ENCODE measurements at places on chromosomes 11 and 22. TPM values are rescaled to one million over a fixed set of nuclear protein-coding genes. Genes with fewer than 3 reads are reported as not detected.
A peak's percentile ranks its signal among the peaks of the same experiment; 100 is the strongest.

The PRODH gene
- 5.6 TPM for total RNA-seq

DNA sequence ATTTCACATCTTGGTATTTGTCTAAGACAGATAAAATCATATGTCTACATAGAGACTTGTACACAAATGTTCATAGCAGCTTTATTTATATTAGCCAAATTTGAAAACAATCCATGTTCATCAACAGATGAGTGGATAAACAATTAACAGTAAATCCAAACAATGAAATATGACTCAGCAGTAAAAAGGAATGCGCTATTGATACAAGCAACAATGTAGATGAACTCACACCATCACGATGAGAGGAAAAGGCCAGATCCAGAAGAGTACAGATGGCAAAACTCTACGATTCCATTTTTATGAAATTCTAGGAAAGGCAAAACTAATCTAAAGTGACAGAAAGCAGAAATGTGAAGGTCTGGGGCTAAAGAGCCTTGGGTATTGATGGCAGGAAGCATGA, 384.3 kb downstream of the NTM start:
- no peak for DNase-seq

GRCh38 chr11:40716344-40717130, 742.9 kb downstream of the LRRC4C start:
- DNase-seq: no peak

GRCh38 chr11:123654566-123655081, at the start of gene SCN3B:
Gene SCN3B (minus strand): TSS chr11:123654624. CDS start chr11:123653801, 823 bp downstream.
- peak; percentile 79 for DNase-seq

All from left cardiac atrium (tissue), 4 donors.